ENCODE measurements at places on chromosomes 3 and 15.

DNA sequence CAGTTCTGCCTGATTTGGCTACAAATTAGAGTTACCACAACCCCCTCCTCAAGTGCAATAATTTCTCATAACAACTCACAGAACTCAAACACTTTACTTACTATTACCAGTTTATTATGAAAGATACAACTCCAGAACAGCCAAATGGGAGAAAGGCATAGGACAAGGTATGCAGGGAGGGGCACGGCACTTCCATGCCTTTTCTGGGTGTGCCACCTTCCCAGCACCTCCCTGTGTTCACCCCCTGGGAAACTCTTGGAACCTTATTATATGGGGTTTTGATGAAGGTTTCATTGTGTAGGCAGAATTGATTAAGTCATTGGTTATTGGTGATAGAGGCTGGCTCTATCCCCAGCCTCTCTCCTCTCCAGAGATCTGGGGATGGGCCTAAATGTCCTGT is 66.6 kb upstream of the RAP2B start:
- DNase-seq: no peak

- no peak for DNase-seq
Measured at GRCh38 chr3:63135367-63135766, 142.7 kb upstream of the SYNPR start.

GRCh38 chr3:13137941-13138832 is 65.0 kb upstream of the IQSEC1 start:
- DNase-seq: peak; percentile 59

- no peak for DNase-seq
Measured at GRCh38 chr3:148464246-148464645, 233.5 kb upstream of the AGTR1 start.

GRCh38 chr3:127123533-127123932 is 69.4 kb upstream of the PRR23E start:
- DNase-seq: no peak

GRCh38 chr15:57751177-57751800 is 44.8 kb downstream of the POLR2M start:
- DNase-seq: no peak

- DNase-seq: no peak
Measured at GRCh38 chr3:182258538-182259177, 534.6 kb upstream of the ATP11B start.
